ENCODE measurements at places on chromosomes 7 and 10.

DNA sequence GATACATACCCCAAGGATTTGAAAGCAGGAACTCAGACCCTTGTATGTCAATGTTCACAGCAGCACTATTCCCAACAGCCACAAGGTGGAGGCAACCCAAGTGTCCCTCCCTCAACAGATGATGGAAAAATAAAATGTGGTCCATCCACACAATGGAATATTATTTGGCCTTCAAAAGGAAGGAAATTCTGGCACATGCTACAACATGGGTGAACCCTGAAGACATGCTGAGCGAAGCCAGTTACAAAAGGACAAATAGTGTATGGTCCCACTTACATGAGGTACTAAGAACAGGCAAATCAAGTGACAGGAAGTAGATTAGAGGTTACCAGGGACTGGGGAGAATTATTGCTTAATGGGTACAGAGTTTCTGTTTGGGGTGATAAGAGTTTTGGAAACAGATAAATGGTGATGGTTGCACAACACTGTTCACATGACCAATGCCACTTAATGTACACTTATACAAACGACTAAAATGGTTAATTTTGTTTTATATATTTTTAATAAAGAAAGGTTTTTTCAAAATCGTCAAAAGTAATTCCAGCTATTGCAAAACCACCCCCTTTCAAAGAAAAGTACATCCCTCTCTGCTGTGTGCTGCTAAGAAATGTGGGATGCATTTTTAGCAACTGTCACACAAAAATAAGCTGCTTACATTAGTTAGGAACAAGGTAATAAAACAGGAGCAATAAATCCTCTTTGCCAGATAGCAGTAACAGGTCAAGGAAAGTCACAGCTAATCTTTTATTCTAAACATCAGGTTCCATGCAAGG is 85.7 kb downstream of the GRB10 start:
- DNase-seq, result peak; percentile 8

GRCh38 chr10:118966076-118966849 is 63.3 kb upstream of the NANOS1 start:
- DNase-seq, result no peak

- no peak for DNase-seq
Measured at GRCh38 chr10:4812046-4812445, 14.0 kb upstream of the AKR1E2 start.

- no peak for DNase-seq
Measured at GRCh38 chr7:77913977-77914607, 115.5 kb downstream of the PHTF2 start.

GRCh38 chr7:124034754-124035100 is 1.9 kb upstream of the TMEM229A start:
- DNase-seq, result no peak

DNA sequence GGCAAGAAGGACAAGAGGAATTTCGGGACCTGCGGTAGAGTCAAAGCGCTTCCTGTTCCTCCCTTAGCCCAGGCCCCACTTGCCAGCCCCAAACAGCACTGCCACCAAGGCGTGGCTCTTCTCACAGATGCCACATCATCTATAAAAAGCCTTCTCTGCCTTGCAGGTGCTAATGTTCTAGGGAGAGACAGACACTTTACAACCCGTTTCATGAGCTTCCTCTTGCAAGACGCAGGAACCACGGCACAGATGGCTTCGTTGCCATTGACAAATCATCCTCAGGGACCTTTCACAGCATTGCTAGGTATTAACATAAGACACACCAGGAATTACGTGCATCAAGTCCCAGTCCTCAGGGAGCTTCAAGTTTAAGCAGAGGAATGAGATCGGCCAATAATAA is 180.9 kb downstream of the JCAD start:
- no peak for DNase-seq

DNA sequence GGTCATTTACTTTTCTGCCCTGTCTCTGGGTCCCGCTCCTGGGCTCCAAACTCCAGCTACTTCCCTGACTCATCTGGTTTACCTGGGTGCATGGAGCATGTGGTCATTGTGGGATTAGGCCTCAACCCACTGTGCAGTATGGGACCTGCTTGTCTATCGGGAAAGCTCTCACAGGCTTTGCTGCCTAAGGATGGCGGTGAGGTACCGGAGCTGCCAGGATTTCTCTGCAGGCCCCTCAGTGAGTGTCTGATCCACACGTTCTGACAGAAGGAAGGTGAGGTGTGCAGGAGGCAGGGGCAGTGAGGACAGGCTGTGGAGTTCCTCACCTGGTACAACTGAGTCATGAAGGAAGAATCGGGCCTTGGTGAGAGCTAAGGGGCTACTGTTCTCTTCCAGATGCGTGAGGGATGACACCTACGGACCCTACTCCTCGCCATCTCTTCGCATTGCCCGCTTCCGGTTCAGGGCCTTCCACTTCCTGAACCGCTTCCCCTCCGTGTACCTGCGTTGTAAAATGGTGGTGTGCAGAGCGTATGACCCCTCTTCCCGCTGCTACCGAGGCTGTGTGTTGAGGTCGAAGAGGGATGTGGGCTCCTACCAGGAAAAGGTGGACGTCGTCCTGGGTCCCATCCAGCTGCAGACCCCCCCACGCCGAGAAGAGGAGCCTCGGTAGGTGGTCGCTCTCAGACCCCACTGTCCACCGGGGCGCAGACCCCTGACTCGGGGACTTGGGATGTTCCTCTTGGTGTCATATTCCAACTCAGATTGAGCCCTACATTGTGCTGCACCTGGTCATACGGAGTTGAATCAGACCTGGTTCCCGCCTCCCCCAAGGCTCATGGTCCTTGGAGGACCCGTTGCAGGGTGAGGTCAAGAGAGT is 56.7 kb downstream of the C10orf120 start:
- no peak for DNase-seq

DNA sequence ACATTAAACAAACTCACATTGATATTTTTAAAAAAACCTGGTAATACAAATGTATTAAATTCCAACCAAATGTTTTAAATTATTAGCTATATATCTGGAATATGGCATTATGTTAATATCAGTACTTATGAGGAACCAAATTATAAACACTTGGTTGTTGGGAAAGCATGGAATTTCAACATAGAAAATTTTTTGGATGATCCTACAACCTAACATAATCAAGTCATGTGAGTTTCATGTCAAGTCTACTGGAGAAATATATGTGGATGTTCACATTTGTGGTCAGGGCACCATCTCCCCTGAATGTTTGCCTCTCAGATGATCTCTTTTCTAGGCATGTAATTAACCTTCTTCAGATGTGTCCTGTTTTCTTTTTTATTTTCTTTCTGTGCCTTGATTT is 5.2 kb upstream of the POT1 start:
- DNase-seq, result no peak

DNA sequence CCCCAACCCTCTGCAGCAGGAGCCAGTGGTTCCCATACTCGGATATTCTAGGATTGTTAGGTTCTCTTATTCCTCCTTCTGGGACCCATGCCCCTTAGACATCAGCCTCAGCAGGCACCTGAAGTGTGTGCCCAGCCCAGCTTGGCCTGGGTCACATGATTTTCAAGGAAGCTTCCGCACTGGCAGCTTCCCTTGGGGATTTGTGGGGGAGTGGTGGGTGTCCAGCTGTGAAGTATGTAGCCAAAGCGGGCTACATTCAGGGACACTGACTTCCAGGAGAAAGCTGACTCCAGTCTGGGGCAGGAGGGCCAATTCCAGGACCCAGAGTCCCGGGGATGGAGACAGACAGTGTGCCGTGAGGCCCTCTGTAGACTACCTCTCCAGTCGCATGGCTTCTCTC is 1.3 kb downstream of the LDB1 start:
- no peak for DNase-seq

DNA sequence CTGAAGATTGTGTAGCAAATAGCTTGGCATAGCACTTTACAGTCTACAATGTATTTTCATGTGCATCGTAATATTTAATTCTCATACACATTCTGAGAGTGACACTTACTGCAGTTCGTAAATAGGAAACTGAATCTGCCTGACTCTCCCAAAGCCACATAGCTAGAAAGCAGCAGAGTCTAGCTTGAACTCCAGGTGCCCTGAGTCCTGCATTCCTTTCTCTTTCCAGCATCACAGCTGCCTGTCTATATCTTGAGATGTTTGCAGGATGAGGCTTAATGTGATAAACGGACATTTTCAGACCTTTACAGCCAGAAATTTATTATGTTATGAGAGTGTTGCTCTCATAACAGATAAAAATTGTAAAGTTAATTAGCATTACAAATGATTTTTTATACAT is 132.9 kb upstream of the PLXDC2 start:
- no peak for DNase-seq

DNA sequence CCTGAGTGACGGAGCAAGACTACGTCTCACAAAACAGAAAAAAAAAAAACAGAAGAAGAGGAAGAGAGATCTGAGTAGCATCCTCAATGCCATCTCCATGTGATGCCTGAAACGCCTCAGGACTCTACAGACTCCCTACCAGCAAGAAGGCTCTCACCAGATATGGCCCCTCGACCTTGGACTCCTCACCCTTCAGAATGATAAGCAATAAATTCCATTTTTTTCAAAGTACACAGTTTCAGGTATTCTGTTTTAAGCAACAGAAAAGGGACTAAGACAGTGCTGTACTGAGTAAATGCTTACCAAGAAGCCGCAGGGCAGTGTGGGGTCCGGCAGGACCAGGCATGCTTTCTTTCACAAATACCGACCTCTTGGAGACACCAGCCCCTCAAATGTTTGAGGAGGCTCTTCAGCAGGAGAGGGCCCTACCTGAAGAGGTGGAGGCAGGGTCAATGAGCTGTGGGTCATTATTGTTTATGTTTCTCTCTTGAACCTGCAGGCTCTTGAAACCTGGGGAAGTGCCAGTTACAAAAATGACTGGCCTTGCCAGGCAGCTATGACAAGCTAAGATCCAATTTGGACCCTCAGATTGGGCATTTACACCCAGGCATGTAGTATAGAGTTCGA is 204.1 kb upstream of the LYZL1 start:
- no peak for DNase-seq

- DNase-seq, result no peak
Measured at GRCh38 chr10:88832376-88832775, 19.3 kb downstream of the ANKRD22 start.

GRCh38 chr7:3495530-3495929 is 194.5 kb downstream of the SDK1 start:
- DNase-seq, result no peak

GRCh38 chr7:4058158-4058557 is 623.9 kb upstream of the FOXK1 start:
- no peak for DNase-seq

DNA sequence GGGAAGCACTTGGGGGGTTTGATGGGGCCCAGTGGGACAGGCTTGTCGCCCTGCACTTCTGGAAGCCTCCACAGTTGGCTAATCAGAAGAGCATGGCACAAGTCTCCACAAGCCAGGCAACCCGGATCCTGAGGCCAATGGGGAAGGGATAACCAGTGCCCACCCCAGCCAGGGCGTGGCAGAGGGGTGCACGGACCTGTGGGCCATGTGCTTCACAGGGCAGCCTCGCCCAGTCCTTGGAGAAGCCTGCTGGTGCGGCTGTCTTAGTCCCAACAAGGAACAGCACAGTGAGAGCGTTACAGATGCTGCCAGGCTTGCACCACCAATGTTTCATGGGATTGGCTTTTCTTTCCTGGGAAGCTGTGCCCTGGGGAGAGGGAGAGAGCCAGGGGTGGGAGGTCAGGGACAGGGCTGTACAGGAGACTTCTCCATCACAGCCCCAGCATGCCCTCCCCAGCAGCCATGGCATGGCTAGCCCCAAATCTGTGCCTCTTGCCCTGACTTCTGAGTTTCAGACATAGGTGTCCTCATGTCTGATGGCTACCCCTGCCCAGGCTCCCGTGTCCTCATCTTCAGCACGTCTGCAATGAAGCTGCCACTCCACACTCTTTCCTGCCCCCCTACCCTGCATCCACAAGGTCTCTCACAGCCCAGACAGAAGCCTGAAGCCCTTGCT is 116.0 kb downstream of the PTPN20 start:
- DNase-seq, result no peak

GRCh38 chr7:130850956-130851355 is 116.9 kb upstream of the KLF14 start:
- no peak for DNase-seq

- DNase-seq, result no peak
Measured at GRCh38 chr10:72370201-72370722, 15.5 kb upstream of the DNAJB12 start.

All from SW 1271 (cell line).